ENCODE measurements at places on chromosomes 7 and 10. TPM values are rescaled to one million over a fixed set of nuclear protein-coding genes. Genes with fewer than 3 reads are reported as not detected.

- no peak for DNase-seq
These were observed 41.0 kb upstream of the AFAP1L2 start for GRCh38 chr10:114445332-114445731.

DNA sequence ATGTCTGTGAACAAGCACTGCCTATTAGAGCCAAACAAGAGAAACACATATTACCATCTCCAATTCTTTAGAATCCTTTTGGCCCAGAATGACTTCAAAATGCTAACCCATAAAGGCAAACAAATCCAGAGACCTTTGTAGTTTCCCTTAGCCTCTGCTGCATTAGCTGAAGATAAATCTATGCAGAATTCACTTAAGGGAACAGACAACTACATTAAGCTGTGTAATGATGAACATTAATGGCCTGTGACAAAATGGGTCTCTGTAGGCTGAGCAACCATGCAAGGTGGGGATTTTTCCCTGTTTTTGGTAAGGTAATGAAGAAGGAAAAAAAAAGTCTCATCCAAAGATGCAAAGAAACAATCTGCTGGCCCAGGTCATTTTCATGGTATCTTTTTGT, 411.6 kb downstream of the EXOC4 start:
- no peak for DNase-seq

GRCh38 chr7:106603346-106603745, 57.6 kb downstream of the CCDC71L start:
- DNase-seq = no peak

Gene PDE1C
- total RNA-seq = 2.6 TPM

Gene AKR1B15
- not detected for total RNA-seq

DNA sequence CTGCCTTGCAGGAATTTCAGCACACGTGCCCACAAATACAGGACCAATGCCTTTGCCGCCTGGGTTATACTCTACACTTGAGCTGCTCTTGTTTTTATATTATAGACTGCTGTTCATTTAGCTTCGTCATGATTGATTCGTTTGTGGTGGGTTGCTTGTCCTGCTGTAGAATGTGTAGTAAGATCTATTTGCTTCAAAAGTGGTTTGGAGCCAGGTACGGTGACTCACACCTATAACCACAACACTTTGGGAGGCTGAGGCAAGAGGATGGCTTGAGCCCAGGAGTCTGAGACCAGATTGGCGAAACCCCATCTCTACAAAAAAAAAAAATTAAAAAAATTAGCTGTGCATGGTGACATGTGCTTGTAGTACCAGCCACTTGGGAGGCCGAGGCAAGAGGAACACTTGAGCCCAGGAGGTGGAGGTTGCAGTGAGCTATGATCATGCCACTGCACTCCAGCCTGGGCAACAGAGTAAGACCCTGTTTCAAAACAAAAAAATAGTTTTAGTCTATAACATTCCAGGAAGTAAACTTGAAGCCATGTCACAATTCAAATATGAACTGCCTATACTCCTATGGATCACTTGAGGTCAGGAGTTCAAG, 9.0 kb upstream of the RHBDD2 start:
- no peak for DNase-seq

Gene FBXO24
- total RNA-seq = not detected

- no peak for DNase-seq
These were observed 42.7 kb downstream of the FAM107B start for GRCh38 chr10:14731875-14732512.
